Body of pancreas (tissue), 4 donors: ENCODE measurements at places on chromosomes 5 and 9. TPM values are rescaled to one million over a fixed set of nuclear protein-coding genes. Genes with fewer than 3 reads are reported as not detected.

DNA sequence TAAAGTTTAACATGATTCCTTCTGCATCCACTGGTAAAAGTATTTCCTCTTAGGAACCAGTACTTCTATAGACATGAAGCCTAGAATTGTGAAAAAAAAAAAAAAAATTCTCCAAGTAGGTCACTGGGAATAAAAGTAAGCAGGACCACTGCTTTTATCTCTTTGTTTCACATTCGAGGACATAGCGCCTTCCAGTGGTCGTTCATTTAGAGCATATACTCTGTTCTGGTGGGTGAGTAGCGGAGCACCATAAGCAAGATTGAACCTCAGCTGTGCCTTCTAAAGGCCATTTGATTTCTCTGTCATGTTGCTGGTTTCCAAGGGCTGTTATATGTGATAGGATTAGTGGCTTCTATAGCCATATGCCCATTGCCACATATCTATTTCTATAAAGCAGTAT lies 393.1 kb downstream of the TMEM232 start:
- no peak overlapping the region for H3K4me3 ChIP-seq
- H3K27ac ChIP-seq, result no peak overlapping the region
- DNase-seq, result no peak
- peaks cover 3% of the 10 kb centered on the region for H3K4me1 ChIP-seq

GRCh38 chr9:134455934-134456755 lies 129.9 kb downstream of the RXRA start:
- H3K27me3 ChIP-seq, result no peaks in the 10 kb centered on the region
- H3K4me3 ChIP-seq, result no peak overlapping the region
- H3K36me3 ChIP-seq, result no peaks in the 10 kb centered on the region
- peak; percentile 73 for DNase-seq

GRCh38 chr5:59416451-59416850 lies 477.1 kb downstream of the PDE4D start:
- H3K27me3 ChIP-seq, result no peaks in the 10 kb centered on the region
- no peak overlapping the region for H3K4me3 ChIP-seq
- H3K4me1 ChIP-seq, result no peaks in the 10 kb centered on the region
- no peak overlapping the region for H3K27ac ChIP-seq
- DNase-seq, result no peak

DNA sequence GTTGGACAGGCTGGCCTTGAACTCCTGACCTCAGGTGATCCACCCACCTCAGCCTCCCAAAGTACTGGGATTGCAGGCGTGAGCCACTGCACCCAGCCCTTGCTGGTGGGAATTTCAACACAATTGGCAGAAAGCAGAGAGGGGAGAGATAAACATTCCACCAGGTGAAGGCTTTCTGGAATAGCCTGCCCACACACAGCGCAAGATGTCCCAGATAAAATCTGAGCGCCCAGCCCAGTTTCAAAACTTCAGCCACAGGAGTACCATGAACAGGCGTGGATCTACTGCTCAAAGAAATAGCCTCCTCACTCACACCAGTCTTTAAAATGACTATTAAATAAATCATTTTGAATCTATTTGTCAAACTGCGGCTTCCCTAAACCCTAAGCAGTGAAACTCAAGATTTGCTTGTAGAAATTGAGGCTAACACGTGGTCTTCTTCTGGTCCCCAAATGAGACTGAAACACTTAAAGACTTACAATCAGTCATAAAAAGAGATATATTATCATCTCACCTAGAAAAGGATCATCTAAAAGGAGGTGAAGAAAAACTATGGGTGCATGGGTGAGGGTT lies 34.7 kb downstream of the CAPSL start:
- H3K4me3 ChIP-seq, result no peak overlapping the region
- H3K36me3 ChIP-seq, result no peaks in the 10 kb centered on the region
- no peak overlapping the region for H3K27ac ChIP-seq
- no peaks in the 10 kb centered on the region for H3K27me3 ChIP-seq
- H3K4me1 ChIP-seq, result no peaks in the 10 kb centered on the region
- DNase-seq, result no peak

GRCh38 chr9:128685636-128686489 lies 3.2 kb upstream of the SET start:
- H3K27me3 ChIP-seq, result no peaks in the 10 kb centered on the region
- DNase-seq, result no peak
- H3K27ac ChIP-seq, result peak overlapping the region; percentile 95
- H3K4me1 ChIP-seq, result peaks cover 44% of the 10 kb centered on the region
- H3K36me3 ChIP-seq, result no peaks in the 10 kb centered on the region

- no peaks in the 10 kb centered on the region for H3K36me3 ChIP-seq
- DNase-seq, result no peak
- H3K27ac ChIP-seq, result peak overlapping the region; percentile 86
- peaks cover 51% of the 10 kb centered on the region for H3K4me1 ChIP-seq
- no peaks in the 10 kb centered on the region for H3K27me3 ChIP-seq
Measured at GRCh38 chr5:96198356-96199058, 234.5 kb downstream of the PCSK1 start.

Gene MYMK
- total RNA-seq, result not detected

DNA sequence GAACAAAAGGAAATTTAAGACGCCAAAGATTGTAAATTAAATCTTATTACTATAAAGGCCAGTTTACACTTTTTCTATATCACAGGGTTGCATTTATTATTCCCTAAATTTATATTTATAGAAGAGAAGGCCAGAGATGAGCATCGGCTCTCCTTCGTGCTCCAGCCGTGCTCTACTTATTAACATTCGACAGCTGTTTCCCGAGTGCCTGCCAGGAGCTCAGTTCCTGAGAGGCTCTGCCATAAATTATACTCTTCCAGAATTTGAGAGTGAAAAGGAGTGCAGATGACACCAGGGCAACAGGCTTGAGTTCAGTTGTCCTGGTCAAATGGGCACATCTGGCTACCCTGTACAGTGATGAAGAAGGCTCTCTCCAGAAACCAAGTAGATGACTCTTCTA lies 70.1 kb downstream of the PCSK5 start:
- DNase-seq, result no peak
- H3K27ac ChIP-seq, result no peak overlapping the region
- no peaks in the 10 kb centered on the region for H3K27me3 ChIP-seq
- H3K36me3 ChIP-seq, result no peaks in the 10 kb centered on the region
- H3K4me3 ChIP-seq, result no peak overlapping the region

Gene ABLIM3
- total RNA-seq, result 11.2 TPM

Gene PLCXD3
- total RNA-seq, result 3.9 TPM

- H3K36me3 ChIP-seq, result no peaks in the 10 kb centered on the region
- H3K4me3 ChIP-seq, result no peak overlapping the region
- no peak overlapping the region for H3K27ac ChIP-seq
Measured at GRCh38 chr5:160452795-160453194, 31.1 kb downstream of the PTTG1 start.

Gene SELENOP
- 289 TPM for total RNA-seq

Gene GDF9
- 0.26 TPM for total RNA-seq

GRCh38 chr5:180129291-180130190 lies 58.0 kb upstream of the RNF130 start:
- peaks cover 6% of the 10 kb centered on the region for H3K4me1 ChIP-seq
- no peak overlapping the region for H3K4me3 ChIP-seq
- H3K36me3 ChIP-seq, result no peaks in the 10 kb centered on the region
- H3K27ac ChIP-seq, result no peak overlapping the region

Gene GADD45G
- 54.2 TPM for total RNA-seq

Gene BSPRY
- total RNA-seq, result 27.0 TPM

GRCh38 chr5:83473346-83474160 lies 2.0 kb downstream of the VCAN start:
- DNase-seq, result peak; percentile 70
- H3K36me3 ChIP-seq, result no peaks in the 10 kb centered on the region
- no peaks in the 10 kb centered on the region for H3K27me3 ChIP-seq
- H3K4me3 ChIP-seq, result peak overlapping the region; percentile 22
- H3K4me1 ChIP-seq, result peaks cover 37% of the 10 kb centered on the region
- no peak overlapping the region for H3K27ac ChIP-seq

DNA sequence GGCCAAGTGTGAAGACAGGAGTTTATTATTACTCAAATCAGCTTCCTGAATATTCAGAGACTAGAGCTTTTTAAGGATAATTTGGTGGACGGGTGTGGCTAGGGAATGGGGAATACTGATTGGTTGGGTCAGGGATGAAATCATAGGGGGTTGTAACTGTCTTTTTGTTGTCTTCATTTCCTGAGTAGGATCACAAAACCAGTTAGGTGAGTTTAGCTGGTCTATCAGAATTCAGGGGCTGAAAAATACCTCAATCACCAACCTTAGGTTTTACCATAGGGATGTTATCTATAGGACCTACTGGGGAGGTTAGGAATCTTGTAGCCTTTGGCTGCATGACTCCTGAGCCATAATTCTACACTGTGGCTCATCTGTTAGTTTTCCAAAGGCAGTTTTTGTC lies 235.8 kb downstream of the YTHDC2 start:
- H3K4me3 ChIP-seq, result no peak overlapping the region
- no peaks in the 10 kb centered on the region for H3K4me1 ChIP-seq
- no peaks in the 10 kb centered on the region for H3K36me3 ChIP-seq

DNA sequence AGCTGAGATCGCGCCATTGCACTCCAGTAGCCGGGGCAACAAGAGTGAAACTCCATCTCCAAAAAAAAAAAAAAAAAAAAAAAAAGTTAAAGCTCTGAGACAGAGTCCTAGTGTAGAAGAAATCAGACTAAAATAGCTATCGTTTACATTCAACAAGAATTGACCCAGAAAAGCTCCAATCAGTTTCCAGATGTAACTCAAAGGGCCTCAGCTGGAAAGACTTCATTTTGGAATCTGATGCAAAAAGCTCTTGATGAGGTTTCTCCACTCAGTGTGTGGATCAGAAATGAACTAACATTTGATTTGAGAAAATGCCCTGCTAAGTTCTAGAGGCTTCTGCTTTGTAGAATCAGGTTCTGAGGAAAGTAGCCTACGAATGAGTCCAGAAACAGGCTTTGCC lies 7.2 kb upstream of the C1QTNF2 start:
- H3K4me1 ChIP-seq, result no peaks in the 10 kb centered on the region
- H3K27ac ChIP-seq, result no peak overlapping the region
- DNase-seq, result no peak
- no peaks in the 10 kb centered on the region for H3K36me3 ChIP-seq
- H3K4me3 ChIP-seq, result no peak overlapping the region
- H3K27me3 ChIP-seq, result no peaks in the 10 kb centered on the region

GRCh38 chr5:142852416-142853198 lies 82.4 kb downstream of the ARHGAP26 start:
- H3K4me3 ChIP-seq, result no peak overlapping the region
- DNase-seq, result no peak
- no peaks in the 10 kb centered on the region for H3K36me3 ChIP-seq

GRCh38 chr5:164098531-164098930 lies 593.1 kb downstream of the MAT2B start:
- no peaks in the 10 kb centered on the region for H3K36me3 ChIP-seq
- H3K4me1 ChIP-seq, result no peaks in the 10 kb centered on the region
- no peaks in the 10 kb centered on the region for H3K27me3 ChIP-seq
- no peak for DNase-seq
- H3K27ac ChIP-seq, result no peak overlapping the region

Gene ZNF483
- 6.7 TPM for total RNA-seq

GRCh38 chr9:134391319-134392231 lies 65.3 kb downstream of the RXRA start:
- no peak overlapping the region for H3K27ac ChIP-seq
- no peak for DNase-seq
- no peak overlapping the region for H3K4me3 ChIP-seq
- peaks cover 62% of the 10 kb centered on the region for H3K4me1 ChIP-seq
- H3K36me3 ChIP-seq, result no peaks in the 10 kb centered on the region

Gene POC5
- 8.9 TPM for total RNA-seq

GRCh38 chr5:37506722-37507121 lies 127.6 kb downstream of the WDR70 start:
- no peak for DNase-seq
- no peaks in the 10 kb centered on the region for H3K36me3 ChIP-seq
- no peaks in the 10 kb centered on the region for H3K27me3 ChIP-seq
- no peaks in the 10 kb centered on the region for H3K4me1 ChIP-seq

Gene PCDHA1
- total RNA-seq, result not detected

DNA sequence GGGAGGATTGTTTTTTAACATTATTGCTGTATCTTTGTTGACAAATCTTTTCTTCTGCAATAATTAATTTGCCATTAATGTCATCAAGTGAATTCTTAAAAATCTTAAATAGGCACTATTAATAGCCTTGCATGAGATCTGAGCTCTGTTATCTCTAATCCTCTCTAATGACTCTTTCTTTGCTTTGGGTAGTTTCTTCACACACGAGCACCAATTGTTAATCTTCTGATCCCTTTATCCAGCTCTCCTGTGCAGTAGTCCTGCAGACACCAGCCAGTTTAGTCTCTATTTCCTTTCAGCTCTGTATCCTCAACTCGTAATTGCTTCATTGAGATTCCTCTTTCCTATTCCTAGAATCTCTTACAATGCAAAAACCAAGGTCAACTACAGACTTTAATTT lies 8.1 kb downstream of the SPINK14 start:
- H3K4me1 ChIP-seq, result no peaks in the 10 kb centered on the region
- DNase-seq, result no peak
- no peaks in the 10 kb centered on the region for H3K27me3 ChIP-seq
- H3K4me3 ChIP-seq, result no peak overlapping the region
- H3K27ac ChIP-seq, result no peak overlapping the region
- H3K36me3 ChIP-seq, result no peaks in the 10 kb centered on the region

DNA sequence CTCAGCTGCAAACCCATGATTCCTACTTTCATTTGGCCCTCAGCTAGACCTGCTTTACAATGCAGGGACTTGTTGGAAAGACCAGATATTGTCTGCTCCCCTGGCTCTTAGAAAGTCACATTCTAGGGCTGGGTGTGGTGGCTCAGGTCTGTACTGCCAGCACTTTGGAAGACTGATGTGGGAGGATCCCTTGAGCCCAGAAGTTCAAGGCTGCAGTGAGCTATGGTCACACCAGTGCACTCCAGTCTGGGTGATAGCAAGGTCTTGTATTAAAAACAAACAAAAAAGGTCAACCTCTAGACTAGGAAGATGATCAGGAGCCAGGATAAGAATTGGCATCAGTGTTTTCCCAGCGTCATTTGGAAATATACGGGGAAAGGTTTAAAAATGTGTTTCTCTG lies 145.8 kb downstream of the PALM2AKAP2 start:
- H3K27me3 ChIP-seq, result no peaks in the 10 kb centered on the region
- H3K36me3 ChIP-seq, result no peaks in the 10 kb centered on the region
- DNase-seq, result no peak
- H3K4me3 ChIP-seq, result no peak overlapping the region
- no peak overlapping the region for H3K27ac ChIP-seq

- no peaks in the 10 kb centered on the region for H3K4me1 ChIP-seq
- no peaks in the 10 kb centered on the region for H3K27me3 ChIP-seq
- no peak overlapping the region for H3K27ac ChIP-seq
Measured at GRCh38 chr5:159133041-159133741, 33.5 kb upstream of the EBF1 start.

DNA sequence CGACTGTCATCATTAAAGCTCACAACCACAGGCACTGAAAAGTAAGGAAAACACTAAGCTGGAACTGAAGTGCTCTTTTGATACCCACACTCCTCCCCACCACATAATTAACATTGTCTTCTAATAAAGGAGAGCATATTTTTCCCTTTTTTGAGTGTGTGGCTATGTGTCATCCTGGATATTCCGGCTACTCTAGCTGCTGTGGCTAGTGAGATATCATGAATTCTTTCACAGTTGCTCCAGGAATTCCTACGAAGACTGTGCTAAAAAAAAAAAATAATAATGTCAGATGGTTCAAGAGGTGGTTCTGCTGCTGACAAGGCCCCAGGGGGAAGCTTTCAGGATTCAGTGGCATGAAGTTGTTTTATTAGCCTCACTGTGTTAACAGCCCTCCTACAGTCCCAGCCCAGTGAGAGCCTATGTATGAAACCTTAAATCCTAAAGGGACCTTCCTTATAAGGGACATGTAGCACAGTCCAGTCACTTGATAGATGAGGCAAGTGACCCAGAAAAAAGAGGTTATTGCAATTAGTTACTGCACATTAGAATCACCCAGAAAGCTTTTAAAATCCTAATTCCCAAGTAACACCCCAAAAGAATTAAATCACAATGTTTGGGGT lies 46.6 kb downstream of the TMEM252 start:
- H3K4me3 ChIP-seq, result no peak overlapping the region
- no peaks in the 10 kb centered on the region for H3K36me3 ChIP-seq
- peaks cover 12% of the 10 kb centered on the region for H3K4me1 ChIP-seq
- no peak for DNase-seq
- H3K27me3 ChIP-seq, result no peaks in the 10 kb centered on the region
